ENCODE measurements at places on chromosomes 11 and 22.

- no peak for DNase-seq
Measured at GRCh38 chr22:41522813-41523212, 21.5 kb downstream of the POLR3H start.

GRCh38 chr22:47692811-47693210 is 930.4 kb downstream of the TBC1D22A start:
- DNase-seq: no peak

DNA sequence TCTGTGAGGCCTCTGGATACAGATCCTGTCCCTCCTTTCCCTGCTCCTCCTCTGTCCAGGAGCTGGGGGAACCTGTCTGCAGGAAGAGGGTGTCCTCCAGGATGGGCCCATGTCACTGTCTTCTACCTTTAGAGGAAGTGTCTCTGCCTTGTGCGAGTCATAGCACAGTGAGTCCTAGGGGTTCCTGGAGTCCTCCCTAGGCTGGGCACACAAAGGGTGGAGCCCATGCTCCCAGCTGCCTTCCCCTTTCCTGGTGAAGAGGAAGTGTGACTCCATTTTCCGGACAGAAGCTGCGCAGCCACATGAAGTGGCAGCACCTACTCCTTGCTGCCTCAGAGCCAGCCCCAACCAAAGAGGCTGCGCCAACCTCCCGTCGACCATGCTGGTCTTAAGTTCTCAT is 112.2 kb downstream of the CTTN start:
- no peak for DNase-seq

DNA sequence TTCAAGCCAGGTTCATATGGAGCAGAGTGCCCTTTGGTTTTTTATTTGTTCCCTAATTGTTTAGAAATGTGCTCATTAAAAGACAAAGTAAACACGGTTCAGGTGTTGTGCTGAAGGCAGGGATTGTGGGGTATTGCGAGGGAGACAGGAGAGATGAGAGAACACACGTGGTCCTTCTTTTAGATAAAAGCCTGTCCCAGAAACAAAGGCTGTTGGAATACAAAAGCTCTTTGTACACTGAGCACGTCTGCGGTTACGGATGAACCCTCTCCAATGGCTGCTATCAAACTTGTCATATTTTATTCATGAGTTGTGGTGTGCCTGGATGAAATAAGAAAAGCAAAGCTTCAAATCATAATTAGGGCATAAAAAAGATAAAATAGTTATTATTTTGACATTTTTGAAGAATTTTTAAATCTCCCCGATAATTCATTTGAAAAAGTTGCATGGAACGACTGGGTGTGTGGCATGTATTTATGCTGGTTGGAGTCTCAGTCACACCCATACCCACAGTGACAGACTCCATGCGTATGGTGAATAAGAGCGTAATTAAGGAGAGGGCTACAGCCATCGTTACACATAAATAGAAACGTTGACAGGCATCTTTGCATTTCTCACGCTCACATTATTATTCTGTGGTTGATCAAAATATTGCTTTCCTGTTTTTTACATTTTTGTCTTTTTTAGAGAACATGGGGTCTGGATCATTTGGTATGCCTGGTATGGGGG is 92.9 kb downstream of the NELL1 start:
- DNase-seq: peak; percentile 63

GRCh38 chr22:44311855-44312170 is 938 bp downstream of the SHISAL1 start:
- DNase-seq: no peak

DNA sequence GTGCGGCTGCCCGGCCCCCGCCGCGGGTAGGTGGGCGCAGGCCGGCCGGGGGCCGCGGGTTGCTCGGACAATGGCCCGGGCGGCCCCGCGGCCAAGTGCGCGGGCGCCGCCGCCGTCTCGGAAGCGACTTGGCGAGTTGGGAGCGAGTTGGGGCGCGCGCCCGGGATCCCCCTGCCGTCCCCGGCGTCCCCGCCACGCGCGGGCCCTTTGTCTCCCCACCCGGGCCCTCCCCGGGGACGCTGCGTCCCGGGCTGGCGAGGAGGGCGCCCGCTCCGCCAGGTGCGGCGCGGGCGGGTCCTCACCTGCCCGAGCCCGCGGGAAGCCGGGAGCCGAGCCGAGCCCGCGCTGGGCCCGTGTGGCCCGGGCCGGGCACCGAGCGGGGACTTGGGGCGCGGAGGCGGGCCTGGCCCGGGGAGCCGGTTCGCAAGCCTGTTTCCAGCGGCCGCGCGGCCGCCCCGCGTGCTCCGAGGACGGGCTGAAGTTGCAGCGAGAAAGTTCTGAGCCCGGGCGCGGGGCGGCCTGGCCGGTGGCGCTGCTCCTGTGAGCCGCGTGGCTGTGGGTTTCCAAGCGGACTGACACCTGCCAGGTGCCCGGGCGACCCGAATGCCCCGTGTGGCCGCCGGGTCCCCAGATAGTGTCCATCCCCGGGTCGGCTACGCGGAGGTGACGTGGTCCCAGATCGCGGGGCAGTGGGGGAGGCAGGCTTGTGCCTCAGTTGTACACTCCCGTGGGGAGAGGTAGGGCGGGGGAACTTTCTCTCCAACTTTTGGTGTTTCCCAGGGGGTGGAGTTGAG is 586 bp downstream of the LRP5 start:
- DNase-seq: no peak

DNA sequence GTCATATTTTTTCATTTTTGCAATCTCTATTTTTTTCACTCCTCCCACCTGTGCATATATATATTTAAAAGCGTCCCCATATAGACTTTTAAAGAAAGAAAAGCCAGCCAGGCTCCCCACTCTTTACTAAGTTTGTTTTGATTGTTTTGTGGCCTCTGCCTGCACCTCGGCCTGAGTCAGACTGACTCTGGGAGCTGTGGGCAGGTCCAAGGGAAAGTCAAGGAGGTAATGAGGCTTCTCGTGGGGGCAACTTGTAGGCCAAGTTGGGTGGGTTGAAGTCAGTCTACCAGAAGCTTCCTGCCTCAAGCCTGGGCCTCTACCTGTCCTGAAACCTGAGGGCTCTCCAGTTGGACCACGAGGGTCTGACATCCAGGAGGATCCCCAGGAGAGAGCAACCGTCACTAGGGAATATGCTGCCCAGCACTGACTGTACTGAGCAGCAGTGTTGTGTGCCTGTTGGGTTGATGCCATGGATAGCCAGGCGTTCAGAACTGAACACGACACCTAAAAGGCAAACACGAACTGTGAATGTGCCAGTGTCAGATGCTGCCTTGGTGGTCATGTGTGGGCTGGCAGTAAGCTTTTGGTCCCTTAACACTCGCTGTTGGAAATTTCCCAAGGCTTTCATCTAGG is 58.8 kb downstream of the BMAL1 start:
- DNase-seq: no peak

DNA sequence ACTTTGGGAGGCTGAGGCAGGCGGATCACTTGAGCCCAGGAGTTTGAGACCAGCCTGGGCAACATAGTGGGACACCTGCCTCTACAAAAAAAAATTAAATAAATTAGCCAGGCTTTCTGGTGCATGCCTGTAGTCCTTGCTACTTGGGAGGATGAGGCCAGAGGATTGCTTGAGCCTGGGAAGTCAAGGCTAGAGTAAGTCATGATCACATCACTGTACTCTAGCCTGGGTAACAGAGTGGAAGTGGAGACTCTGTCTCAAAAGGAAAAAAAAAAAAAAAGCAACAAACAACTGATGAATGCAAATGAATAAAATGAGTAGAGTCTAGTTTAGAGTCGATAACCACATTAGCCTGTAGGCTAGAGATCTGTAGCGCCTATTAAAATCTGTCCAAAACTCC is 3.9 kb upstream of the BCL2L13 start:
- DNase-seq: no peak

DNA sequence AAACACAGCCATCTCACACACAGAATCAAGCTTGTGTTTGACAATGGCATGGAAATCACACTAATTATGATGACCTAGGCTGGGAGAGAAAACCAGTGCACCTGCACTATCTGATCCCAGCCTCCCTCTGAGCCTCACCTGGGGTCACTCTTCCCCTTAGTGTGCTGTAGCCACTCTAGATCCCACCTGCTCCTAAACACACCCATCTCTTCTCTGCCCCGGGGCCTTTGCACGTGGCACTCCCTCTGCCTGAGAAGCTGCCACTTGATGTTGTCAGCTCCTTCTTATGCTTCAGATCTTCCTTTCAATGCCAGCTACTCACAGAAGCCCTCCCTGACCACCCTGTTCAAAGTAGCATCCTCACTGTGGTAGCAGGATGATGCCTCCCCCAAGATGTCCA is 42.9 kb upstream of the NFAM1 start:
- DNase-seq: no peak

DNA sequence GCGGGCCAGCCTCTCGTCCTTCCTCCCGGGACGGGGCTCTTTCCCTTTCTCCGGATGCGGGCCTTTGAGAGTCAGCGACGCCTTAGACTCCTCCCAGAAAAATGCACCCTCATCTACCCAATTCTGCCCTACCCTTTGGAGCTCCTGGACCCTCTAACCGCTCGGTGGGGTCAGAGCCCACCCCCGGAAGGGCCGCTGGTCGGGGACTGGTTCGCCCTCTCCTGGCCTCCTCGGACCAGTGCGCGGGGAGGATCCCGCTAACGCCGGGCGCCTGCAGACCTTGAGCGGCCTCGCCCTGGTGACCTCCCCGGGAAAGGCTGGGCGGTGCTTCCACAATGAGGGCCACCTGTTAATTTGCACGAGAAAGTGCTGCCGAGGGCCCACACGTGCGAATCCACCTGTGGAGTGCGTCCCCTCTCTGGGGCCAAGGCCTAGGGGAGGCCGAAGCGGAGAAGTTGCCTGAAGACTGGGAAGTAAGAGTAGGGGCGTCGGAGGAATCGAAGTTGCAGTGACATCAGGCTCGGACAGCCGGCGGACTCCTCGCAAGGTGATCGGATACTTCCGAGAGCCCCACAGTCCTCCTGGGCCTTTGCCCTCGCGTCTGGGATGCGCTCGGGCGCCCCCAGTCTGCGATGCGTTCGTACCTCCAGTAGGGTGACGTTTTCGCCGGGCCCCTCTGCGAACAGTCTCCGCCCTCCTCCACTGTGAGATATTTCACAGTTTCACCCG is 61.5 kb downstream of the ENDOD1 start:
- peak; percentile 93 for DNase-seq

GRCh38 chr11:113006896-113007445 is 45.8 kb downstream of the NCAM1 start:
- peak; percentile 6 for DNase-seq

DNA sequence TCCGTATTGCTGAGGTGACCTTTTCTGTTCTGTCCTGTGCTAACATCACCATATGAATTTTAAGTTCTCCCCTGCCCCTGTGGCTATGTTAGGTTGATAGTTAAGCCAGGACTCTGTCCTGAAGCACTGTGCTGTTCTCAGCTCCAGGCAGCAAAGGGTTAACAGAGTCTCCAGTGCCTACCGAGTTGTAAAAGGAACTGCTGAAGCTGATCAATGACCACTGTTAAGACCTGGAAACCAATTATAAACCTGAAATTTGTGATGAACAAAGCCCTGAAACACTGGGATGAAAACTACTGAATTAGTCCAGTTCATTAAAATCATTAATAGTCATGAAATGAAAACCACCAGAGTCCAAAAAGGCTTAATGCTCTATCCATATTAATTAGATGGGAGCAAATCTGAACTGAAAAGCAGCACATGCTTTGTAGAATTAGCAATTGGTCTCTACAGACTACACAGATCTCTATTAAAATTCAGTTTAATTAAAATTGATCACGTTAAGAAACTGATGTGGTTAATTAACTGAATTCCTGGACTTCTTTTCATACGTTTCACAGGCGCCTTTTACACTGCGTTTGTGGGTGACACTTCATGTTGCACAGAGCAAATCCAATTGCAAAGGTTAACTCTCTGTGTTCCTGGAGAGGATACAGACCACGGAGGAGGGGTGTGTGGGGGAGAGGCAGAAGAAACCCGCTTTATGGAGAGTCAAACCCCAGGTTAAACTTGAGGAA is 188.5 kb upstream of the MPPED2 start:
- no peak for DNase-seq

DNA sequence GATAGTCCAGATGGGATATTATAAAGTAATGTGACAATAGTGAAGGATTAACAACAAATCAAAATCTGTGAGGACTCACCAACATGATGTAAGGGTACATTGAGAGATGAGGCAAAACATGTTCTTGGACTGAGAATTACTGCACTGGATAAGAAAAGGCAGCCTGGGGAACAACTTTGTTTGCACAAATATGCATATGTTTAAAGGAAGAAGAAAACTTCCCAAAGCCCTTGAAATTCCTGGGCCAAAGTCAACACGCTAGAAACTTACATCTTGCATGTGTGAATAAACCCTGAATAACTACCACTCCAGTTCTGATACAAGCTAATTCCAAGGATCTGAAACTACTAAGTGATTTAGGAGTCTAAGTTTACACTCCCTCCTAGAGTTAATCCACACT is 1.1 kb downstream of the OR52A5 start:
- DNase-seq: no peak

GRCh38 chr11:120854988-120855387 is 168.9 kb upstream of the TBCEL start:
- DNase-seq: no peak

GRCh38 chr22:30390974-30391691 is 3.9 kb upstream of the RNF215 start:
- no peak for DNase-seq

DNA sequence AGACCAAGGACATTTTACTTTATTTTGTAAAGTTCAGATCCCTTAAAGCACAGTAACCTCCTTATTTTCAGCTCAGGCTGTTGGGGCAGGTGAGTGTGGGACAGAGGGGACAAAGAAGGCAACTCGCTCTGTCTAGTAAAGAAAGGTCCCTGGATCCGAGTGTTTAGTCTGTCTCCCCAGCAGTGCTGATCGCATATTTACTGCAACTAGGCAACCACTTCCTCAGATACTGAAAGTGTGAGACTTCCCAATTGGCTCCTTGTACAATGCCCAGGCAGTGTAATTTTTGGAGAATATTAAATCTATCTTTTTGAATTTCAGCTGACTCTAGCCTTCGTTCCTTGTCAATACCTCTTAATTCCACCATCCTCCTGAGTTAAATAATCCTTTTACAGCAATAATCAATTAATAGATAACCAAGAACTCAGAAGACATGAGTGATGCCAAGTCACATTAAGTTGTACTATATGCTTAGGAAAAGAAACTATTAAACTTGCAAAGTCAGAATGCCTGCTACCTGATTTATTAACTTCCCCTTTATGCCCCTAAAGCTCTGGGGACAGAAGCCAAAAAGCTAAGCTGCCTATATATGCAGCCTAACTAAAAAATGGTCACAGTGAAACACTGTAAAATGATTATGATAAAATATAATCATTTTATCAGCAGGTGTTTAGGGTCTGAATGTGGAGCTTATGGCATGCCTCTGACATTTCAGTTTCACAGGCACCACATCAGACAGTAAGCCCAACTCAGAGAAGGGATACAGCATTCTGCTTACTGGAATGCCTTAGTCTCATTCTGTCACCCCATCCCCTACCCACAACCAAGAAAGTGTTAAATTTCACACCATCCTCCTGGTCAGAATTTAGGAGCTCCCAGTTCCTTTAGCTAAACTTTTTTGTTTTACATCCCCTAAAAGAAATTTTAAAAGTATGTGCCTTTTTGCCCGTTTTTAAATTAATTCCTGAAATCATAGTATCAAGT is 138.7 kb downstream of the TRIM44 start:
- DNase-seq: no peak

GRCh38 chr11:119055901-119056300 is 1.1 kb downstream of the HYOU1 start:
- no peak for DNase-seq

Measured in NCI-H2107 (cell line).